Thymus (tissue), 14 donors: ENCODE measurements at places on chromosomes 2 and 18. TPM values are rescaled to one million over a fixed set of nuclear protein-coding genes. Genes with fewer than 3 reads are reported as not detected.

VAPA gene
- 210 TPM for total RNA-seq

- DNase-seq: no peak
These were observed 131.9 kb upstream of the ZNF516 start for GRCh38 chr18:76626991-76627390.

UGT1A10 gene
- total RNA-seq: 0.09 TPM

DNA sequence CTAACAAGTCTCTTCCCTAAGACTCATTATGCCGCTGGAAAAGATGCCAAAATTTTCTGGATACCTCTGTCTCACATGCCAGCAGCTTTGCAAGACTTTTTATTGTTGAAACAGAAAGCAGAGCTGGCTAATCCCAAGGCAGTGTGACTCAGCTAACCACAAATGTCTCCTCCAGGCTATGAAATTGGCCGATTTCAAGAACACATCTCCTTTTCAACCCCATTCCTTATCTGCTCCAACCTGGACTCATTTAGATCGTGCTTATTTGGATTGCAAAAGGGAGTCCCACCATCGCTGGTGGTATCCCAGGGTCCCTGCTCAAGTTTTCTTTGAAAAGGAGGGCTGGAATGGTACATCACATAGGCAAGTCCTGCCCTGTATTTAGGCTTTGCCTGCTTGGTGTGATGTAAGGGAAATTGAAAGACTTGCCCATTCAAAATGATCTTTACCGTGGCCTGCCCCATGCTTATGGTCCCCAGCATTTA lies 26.3 kb downstream of the DHRS9 start:
- DNase-seq: no peak

RBM43 gene
- 4.7 TPM for total RNA-seq

LIMS2 gene
- total RNA-seq: 8.7 TPM

DNA sequence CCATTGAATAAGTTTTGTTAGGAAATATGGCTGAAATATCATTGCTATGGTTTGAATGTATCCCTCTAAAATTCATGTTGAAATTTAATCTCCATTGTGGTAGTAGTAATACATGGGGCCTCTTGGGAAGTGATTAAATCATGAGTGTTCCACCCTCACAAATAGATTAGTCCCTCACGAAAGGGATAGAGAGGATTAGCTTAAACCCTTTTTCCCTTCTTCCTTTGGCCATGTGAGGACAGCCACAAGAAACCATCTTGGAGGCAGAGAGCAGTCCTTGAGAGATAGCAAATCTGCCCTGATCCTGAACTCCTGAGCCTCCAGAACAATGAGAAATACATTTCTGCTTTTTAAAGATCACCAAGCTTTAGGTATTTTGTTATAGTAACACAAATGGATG lies 274.2 kb downstream of the CDH19 start:
- DNase-seq: no peak

- no peak for DNase-seq
These were observed 670.3 kb upstream of the HS6ST1 start for GRCh38 chr2:128988967-128989366.

DNA sequence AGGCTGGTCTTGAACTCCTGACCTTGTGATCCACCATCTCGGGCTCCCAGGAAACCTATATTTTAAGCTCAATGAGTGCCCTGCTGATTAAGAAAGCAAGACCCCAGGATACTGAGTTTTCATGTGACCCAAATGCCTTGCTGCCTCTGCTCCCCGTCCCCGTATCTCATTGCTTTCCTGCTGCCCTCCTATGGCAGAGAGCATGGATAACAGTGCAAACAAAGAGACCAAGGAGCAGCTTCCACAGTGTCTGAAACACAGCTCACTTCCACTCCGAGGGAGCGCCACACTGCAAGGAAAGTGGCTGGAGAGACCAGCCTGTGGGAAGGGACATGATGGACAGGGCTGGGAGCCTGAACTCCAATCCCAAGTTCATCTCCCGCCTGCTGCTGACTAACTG lies 246.8 kb downstream of the TMEM182 start:
- no peak for DNase-seq

DNA sequence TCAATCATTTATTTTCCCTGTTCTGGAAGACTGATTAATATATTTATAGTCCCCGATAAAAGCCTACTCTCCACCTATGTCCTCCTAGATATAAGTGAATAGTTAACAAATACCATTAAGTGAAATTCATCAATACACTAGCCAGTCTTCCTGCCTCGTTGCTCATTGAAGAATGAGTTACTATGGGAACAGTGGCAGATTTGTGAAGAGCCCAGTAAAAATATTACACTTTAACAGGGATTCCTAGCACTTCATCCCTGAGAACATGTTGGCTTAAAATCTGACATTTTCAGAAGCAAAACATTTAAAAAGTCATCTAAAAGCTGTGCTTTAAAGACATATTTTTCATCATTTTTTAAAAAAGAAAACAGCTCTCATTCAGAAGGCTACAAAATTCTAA lies 848.7 kb upstream of the NXPH2 start:
- no peak for DNase-seq

- no peak for DNase-seq
These were observed 114.4 kb downstream of the BMPR2 start for GRCh38 chr2:202490479-202490878.

GRCh38 chr2:72010647-72011369 lies 136.9 kb downstream of the CYP26B1 start:
- DNase-seq: no peak

GRCh38 chr2:103401621-103402020 lies 639.8 kb downstream of the TMEM182 start:
- DNase-seq: no peak

CTDSP1 gene
- 58.2 TPM for total RNA-seq

DNA sequence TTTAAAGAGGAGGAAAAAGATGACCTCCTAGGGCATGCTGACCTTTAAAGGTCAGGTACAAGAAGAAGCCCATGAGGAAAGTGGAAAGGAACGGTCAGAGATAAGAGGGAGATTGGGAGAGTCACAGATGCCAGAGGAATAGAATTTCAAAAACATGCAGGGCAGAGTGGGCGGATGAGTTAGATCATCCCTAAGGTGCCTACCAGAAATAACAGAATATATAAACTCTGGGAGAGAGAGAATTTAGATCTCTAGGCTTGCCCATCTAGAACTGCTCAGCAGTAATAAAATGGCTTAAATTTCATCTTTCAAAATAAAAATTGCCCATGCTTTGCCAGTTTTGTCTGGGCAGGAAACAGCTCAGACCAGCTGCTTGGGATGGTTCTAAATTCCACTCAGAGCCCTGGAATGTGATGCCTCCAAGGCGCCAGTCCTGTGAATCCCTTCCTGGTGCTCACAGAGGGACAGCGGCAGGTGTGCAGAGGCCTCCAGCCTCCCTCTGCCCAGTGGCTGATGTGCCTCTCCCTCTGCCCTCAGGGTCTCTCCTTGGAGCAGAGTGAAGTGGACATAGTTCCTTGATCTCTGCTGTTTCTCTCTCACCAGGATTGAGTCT lies 130.9 kb downstream of the ANTXR1 start:
- DNase-seq: no peak

CLHC1 gene
- total RNA-seq: 9.4 TPM

GRCh38 chr2:70765507-70765906 lies 2.5 kb downstream of the ADD2 start:
- DNase-seq: no peak

DNA sequence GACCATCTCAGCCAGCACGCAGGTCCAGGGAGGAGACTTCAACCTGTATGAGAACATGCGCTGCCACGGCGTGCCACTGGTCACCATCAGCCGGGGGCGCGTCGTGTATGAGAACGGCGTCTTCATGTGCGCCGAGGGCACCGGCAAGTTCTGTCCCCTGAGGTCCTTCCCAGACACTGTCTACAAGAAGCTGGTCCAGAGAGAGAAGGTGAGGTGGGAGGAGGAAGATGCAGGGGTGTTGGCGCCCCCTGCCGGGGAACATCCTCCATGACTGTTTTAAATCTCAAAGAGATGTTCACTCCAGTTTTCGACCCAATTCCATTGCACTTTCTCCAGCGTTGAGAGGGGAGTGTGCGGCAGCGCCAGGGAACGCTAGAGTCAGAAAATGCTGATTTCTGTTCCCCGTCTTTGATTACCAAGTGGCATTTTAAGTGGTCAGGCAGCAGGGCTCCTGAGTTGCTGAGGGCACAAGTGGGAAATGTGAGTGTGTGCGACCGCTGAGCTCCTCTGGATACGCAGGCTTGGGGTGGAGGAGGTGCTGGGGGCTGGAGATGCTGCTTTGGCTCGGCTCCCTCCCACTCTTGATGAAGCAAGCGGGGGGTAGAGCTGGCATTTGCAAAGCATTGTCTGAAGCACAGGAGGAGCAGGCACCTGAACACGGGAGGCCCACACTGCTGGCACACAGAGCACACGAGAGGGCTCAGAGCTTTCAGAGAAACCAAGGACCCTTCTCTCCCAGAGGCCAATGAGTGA lies 27.7 kb upstream of the MAPRE3 start:
- DNase-seq: peak; percentile 55

DNA sequence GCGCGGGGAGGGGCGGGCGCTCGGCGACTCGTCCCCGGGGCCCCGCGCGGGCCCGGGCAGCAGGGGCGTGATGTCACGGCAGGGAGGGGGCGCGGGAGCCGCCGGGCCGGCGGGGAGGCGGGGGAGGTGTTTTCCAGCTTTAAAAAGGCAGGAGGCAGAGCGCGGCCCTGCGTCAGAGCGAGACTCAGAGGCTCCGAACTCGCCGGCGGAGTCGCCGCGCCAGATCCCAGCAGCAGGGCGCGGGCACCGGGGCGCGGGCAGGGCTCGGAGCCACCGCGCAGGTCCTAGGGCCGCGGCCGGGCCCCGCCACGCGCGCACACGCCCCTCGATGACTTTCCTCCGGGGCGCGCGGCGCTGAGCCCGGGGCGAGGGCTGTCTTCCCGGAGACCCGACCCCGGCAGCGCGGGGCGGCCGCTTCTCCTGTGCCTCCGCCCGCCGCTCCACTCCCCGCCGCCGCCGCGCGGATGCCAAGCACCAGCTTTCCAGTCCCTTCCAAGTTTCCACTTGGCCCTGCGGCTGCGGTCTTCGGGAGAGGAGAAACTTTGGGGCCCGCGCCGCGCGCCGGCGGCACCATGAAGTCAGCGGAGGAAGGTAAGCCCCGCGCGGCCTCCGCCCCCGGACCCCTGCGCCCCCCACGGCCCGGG lies at the start of gene NFATC1:
Gene NFATC1 (plus strand): TSS at position 170 of the 644 bp plus-strand sequence. CDS start 295 bp downstream, at position 465.
- DNase-seq: no peak

- DNase-seq: peak; percentile 65
These were observed 301.6 kb upstream of the GULP1 start for GRCh38 chr2:187989925-187990623.

GRCh38 chr2:40436093-40436475 lies 15.8 kb downstream of the SLC8A1 start:
- DNase-seq: no peak

MC5R gene
- 0.61 TPM for total RNA-seq

DNA sequence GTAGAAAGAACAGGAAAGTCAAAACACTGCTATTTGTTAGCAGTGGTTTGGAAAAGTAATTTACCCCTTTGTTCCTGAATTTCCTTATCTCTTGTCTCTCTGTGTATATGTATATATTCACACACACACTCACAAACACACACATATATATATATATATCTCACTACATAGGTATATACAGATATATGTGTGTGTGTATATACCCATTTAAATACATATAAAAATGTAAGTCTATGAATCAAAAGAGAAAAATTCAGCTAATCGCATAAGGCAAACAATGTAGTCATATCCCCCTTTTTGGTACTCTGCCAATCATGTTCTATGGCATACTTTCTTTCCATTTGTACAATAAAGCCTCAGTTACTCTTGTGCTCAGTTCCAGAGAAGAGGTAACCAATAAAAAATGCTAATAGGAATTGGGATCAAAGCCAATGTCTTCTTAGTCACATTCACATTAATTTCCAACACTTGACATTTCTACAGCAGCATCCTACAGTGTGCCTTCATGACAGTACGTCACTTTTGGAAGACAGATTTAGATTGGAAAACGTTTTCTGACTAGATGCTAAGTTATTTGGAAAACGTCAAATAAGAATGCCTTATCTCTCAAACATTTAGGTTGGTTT lies 94.6 kb downstream of the MC4R start:
- DNase-seq: no peak

GRCh38 chr2:26325851-26326250 lies 20.1 kb upstream of the SELENOI start:
- DNase-seq: no peak

- no peak for DNase-seq
These were observed 38.4 kb downstream of the PAX8 start for GRCh38 chr2:113240150-113240914.

GRCh38 chr18:56873441-56874140 lies 222.4 kb downstream of the WDR7 start:
- peak; percentile 59 for DNase-seq

- no peak for DNase-seq
These were observed 323.6 kb upstream of the HS6ST1 start for GRCh38 chr2:128642316-128642715.

DNA sequence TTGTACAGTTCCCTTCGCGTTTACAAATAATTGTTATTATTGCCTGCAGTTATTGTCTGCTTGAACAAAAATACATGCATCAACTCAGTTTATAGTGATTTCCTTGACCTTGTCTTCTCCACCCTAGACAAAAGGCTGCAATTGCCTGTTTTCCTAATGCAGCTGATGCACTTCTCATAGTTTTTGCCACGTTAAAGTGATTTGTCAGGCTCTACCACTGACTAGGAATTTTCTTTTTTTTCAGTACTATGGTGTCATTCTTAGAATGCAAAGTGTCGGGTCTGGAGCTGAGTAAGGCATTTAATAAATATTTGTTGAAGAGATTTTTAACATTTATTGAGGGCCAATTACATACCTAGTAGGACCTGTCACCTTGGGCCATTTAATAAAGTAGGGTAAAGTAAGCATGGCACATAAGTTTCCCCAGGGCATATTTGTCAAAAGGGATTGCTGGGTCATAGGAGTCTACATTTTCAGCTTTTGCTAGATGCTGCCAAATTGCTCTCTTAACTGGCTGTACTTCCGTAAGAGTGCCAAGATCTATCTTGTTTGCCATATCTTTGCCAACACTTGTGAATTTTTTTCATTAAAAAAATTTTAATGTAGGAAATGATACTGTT lies 24.1 kb downstream of the ACSL3 start:
- no peak for DNase-seq

DNA sequence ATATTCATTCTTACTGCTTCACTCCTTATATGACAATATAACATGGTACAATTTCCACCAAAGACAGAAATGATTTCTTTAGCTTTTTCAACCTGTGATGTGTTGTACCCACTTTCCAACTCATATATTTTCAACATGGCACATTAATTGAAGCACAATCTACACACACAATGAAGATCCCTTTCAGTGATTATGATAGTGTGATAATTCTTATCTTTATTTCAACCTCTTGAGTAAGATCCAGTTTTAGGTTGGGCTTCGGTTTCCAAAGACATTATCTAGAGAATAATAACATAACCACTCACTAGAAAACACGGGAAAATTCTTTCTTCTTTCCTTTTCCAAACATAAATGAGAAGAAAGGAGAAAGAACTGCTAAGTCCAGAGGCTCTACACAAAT lies 3.4 kb upstream of the DSG3 start:
- DNase-seq: no peak
